ENCODE measurements at places on chromosomes 3 and 15. TPM values are rescaled to one million over a fixed set of nuclear protein-coding genes. Genes with fewer than 3 reads are reported as not detected.

IL17RB gene
- total RNA-seq: 4.9 TPM

GP5 gene
- 0.11 TPM for total RNA-seq

NANOGP8 gene
- total RNA-seq: not detected

DNA sequence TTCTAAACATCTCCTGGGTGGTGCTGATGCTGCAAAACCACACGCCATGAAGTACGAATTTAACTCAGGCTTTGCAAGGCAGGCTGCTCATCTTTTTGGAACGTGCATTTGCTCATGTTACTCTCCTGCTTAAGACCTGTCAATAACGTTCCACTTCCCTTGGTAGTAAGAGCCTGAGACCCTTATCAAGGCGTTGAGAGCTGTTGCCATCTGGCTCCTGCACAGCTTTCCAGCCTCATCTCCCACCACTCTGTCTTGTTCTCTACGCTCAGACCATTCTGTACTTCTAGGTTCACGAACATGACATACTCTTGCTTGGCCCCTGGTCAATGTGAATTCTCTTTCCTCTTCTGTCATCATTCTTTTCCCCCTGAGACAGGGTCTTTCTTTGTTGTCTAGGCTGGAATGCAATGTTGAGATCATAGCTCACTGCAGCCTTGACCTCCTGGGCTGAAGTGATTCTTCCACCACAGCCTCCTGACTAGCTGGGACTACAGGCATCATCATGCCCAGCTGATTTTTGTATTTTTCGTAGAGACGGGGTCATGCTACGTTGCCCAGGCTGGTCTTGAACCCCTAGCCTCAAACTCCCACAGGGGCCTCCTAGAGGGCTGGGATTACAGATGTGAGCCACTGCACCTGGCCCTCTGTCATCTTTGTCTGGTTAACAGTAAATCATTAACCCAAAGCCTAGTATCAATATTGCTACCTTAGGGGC is 202.8 kb downstream of the CADPS start:
- no peak for ATAC-seq

GRCh38 chr3:181725830-181726229 is 14.1 kb downstream of the SOX2 start:
- peak; percentile 41 for ATAC-seq

DNA sequence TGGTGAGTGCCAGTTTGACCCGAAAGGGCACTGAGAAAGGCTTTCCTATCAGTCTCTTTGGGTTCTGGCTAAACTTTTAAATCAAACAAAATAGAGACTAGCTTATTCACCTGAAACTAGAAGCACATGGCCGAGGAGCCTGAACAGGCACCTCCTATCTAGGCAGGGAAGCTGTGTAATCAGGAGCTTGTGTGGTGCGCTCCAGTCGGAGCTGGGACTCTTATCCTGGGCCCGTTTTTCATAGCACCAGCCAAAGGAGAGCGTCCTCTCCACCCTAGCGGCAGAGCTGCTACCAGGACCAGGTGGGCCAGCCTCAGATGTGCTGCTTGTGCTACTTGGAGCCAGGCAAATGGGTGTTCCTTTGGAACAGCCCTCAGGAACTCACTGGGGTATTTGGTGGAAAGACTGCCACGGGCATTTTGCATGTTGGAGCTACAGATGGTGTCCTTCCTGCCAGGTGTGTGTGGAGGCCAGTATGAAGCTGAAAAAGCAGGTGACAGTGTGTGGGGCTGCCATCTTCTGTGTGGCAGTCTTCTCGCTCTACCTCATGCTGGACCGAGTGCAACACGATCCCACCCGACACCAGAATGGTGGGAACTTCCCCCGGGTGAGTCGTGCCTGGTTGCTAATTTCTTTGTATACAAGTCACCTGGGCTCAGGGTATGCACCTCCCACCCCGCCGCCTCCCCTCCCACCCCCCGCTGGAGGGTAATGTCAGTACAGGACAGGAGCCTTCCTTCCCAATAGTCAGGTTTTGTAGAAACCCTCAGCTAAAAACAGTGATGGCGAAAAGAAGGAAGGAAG is 833 bp downstream of the MAN2A2 start:
- no peak for ATAC-seq

- no peak for ATAC-seq
These were observed 315.0 kb upstream of the NR2E3 start for GRCh38 chr15:71495398-71495780.

- no peak for ATAC-seq
These were observed 22.0 kb upstream of the COL6A5 start for GRCh38 chr3:130323503-130323902.

- ATAC-seq: no peak
These were observed 14.0 kb downstream of the PLXNA1 start for GRCh38 chr3:126996905-126997304.

- ATAC-seq: no peak
These were observed 364.2 kb downstream of the LRTM1 start for GRCh38 chr3:54563501-54564200.

DNA sequence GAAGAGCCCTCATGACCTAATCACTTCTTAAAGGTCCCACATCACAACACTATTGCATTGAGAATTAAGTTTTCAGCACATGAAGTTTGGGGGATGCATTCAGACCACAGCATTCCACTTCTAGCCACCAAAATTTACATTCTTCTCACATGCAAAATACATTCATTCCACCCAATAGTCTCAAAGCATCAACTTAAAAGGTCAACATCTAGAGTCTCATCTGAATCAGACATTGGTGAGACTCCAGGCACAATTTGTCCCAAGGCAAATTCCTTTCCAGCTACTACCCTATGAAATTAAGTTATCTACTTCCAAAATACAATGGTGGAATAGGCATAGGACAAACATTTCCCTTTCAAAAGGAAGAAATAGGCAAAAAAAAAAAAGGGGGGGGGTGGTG is 64.9 kb downstream of the PLSCR2 start:
- ATAC-seq: no peak

GRCh38 chr15:47422881-47423665 is 294.2 kb upstream of the SEMA6D start:
- ATAC-seq: peak; percentile 41

- no peak for ATAC-seq
These were observed 102.1 kb upstream of the VEPH1 start for GRCh38 chr3:157605356-157605755.

- ATAC-seq: no peak
These were observed 7.7 kb upstream of the C15orf39 start for GRCh38 chr15:75193976-75194375.

DNA sequence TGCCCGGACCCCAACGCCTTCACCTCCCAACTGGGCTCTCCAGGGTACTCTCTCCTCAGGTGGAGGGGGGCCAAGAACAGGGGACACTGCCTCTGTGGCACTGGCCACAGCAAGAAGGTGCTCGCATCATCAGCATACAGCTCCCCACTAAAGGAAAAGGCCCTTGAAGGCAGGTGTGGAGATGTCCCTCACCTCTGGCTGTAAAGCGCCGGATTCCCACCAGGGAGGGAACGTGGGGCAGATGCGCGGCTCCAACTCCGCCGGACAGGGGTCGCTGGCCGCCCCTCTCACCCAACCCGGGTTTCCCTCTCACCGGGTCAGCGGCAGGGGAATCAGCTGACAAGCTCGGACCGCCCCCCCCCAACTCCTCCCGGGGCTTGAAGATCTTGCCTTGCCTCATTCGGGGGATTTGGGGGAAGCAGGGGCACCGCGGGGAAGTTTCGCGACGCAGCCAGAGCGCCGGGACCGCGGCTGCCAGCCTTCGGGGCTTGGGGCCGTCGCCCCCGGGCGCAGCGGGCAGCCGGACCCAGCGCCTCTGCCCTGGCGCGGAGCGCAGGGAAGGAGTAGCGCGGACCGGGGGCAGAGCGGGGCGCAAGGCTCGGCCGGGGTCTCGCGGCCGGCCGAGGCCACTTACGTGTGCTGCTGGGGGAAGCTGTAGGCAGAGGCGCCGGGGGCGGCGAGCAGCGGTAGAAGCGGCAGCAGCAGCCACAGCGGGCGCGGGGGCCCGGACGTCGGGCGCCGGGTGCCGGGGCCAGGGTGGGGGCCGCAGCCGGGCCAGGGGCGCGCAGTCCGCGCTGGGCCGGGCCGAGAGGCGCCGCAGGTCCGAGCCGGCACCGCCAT is 630 bp downstream of the CACNA2D2 start:
- peak; percentile 47 for ATAC-seq

DNA sequence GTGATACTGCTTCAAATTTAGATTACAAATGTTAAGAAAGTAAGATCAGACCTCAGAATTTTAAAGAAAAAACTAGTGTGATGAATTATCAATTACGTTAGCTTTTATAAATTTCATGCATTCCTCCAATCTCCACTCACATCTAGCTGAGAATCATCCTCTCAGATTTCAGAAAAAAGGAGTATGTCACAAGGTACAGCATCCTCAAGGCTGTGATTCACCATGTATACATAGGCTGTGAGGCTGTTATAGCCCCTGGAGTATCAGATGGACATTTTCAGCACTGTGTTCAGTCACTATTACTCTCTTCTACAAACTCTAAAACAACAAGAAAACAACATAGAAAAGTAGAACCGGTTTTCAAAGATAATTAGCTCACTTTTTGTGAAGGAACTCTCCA is 214.4 kb downstream of the PCCB start:
- no peak for ATAC-seq

DNA sequence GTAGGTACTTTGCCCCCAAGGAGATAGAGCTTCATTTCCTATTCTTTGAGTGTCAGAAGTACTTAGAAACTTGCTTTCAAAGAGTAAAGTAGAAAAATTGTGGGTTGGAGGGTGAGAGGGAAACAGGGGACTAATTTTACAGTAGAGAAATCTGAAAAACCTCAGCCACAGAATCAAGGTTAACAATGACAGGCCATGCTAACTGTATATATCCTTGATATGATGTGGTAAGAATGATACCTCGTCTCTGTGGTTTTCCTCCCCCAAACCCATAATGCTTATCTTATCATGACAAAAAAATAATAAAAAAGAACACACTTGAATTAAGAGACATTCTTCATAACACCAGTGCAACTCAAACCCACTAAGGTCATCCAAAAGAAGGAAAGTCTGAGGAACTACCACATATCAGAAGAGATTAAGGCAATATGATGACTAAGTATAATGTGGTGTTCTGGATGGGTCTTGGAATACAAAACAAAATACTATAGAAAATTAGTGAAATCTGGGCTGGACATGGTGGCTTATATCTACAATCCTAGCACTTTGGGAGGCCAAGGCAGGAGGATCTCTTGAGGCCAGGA is 360.4 kb downstream of the ULK4 start:
- no peak for ATAC-seq

DNA sequence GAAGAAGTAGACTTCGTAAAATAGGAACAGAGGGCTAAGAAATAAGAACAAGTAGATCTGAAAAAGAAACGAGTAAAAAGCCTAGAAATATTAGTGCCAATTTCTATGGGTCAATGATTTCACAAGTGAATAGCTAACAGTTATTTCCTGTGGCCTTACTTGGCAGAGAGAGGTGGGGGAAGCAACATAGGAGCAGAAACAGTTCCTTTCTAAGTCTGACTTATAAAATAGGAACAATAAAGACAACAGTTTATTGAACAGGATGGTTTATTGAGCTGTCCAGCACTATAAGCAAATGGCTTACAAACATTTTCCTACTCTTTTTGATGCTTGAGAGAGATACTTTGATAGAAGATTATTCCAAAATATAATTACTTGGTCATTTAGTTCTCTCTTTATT is 37.9 kb downstream of the AGTR1 start:
- no peak for ATAC-seq

DNA sequence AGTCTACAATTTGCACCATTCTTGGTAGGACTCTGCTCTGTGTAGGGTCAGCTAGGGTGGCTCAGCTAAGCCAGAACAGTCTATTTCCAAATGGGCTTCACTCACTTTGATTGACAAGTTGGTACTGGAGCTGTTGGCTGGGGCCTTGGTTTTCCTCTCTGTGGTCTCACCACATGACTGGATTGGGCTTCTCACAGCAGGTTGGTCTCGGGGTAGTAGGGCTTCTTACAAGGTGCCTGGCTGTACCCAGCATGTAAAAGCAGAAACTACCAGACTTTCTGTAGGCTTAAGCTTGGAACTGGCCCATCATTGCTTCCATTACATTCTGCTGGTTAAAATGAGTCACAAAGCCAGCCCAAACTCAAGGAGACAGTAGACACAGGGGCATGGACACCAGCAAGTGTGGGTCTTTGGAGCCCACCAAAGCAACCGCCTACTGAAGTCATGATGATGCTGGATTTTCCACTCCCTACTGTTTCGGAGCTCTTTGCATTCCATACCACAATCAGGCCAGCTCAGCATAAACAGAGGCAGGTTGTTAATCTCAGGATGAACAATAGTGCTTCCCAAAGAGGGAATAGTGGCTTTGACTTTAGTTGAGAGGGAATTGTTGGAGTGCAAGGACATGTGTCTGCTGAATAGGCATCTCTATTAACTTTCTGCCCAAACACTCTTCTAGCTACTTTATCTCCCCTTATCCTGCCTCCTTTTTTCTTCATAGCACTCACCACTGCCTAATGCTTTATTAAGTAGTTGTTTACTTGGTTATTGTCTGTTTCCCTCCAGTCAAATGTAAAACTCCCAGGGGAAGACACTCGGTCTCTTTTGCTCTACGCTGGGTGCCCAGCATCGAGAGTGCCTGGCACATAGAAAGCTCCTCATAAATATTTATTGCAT is 78.0 kb upstream of the RARB start:
- ATAC-seq: peak; percentile 81

GRCh38 chr15:38354315-38354929 is 99.5 kb upstream of the FAM98B start:
- peak; percentile 75 for ATAC-seq

GRCh38 chr3:123410149-123410515 is 38.8 kb downstream of the ADCY5 start:
- no peak for ATAC-seq

DNA sequence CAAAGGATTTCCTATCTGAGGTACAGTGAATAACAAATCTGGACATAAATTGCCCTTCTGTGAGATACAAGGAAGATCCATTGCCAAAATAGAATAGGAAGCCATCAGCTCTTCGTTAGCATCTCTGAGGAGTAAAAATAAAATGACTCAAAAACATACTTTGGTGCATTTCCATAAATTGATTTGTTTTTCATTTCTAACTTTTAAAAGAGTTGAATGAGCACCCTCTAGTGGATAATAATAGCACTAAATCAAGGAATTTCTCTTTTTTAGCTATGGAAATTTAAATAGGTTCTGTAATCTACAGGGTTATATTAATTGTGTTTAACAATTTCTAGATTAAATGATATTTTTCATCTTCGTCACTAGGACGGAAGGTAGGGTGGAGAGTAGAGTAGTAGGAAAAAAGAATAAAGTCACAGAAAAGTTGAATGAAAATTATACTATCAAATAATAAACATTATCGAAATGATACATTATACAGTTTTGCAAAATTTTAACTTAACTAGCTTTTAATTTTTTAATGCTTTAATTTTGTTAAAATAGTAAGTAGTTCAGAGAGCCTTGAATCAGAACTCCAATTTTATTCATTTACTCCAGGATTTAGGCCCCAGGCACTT is 6.4 kb downstream of the NSUN3 start:
- no peak for ATAC-seq
